ENCODE measurements at places on chromosomes 7 and 10.

DNA sequence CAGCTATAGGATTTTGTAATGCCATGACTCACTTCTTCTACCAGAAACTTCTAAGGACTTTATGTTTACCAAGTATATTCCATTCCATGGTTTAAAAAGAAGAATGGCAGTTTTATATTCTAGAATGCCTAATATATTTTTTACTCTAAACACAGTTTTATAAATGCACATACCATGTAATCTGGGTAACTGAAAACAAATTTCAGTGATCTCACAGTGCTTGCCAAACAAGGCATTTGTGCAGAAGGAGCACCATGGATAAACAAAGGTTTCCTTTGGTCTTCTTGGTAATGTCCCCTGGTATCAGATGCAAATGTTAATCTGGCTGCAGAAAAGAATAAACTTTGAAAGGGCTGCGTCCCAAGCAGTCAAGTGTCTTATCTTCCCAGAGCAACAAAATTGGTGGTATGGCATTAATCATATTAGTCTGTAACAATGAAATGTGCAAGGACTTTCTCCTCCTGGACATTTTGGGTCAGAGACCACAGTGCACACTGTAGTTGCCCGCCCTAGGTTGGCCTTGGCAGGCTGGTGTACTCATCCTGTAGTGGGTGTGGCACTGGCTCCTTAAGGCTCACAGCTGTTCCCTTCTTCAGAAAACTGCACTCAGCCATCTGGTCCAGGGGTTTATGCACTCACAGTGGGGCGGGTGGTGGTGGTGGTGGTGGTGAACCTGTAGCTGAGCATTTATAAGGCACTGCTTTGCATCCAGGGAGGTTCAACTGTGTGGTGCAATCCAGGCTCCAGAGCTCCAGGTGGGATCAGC is 56.7 kb downstream of the LAMB4 start:
- no peak for DNase-seq

DNA sequence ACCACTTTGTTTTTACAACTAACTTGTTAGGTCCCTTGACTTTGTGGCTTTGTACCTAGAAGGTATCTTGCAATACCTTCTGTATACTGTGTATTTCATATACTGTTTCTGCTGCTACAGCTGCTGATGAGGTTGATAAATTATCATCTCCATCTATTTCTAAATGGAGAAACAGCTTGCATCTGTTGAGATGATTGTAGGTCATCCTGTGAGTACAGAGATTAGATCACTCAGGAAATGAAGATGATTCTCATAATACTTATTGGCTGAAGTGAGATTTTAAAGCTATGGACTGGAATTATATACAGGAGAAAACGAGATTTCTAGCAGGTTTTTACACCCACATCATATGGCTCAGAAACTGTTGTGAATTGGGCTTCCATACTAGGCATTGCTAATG is 280.5 kb downstream of the KCND2 start:
- DNase-seq, result no peak

GRCh38 chr7:26073041-26073440 is 79.0 kb upstream of the NFE2L3 start:
- no peak for DNase-seq

- DNase-seq, result no peak
Observed at GRCh38 chr10:47094126-47094525, 182.9 kb downstream of the PTPN20 start.

- DNase-seq, result no peak
Observed at GRCh38 chr7:90869335-90869734, 273.2 kb downstream of the CDK14 start.

- no peak for DNase-seq
Observed at GRCh38 chr7:2482725-2483451, 6.7 kb upstream of the GRIFIN start.

DNA sequence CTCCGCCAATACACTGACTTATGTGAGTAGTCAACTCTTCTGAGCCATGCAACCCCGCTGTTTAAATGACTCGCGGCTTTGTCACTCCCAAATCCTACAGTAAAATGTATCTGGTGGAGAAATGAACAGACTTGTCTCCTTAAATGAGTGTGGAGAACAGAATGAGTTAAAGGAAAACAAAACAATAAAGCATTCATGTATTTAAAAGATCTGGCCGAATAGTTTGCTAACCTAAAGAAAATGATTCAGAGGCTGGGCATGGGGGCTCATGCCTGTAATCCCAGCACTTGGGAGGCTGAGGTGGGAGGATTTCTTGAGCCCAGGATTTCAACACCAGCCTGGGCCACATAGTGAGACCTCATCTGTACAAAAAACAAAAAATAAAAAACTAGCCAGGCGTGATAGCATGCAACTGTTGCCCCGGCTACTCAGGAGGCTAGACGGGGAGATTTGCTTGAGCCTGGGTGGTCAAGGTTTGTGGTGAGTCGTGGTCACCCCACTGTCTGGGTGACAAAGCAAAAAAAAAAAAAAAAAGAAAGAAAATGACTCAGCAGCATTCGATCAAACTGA is 86.5 kb upstream of the PFKP start:
- no peak for DNase-seq

- no peak for DNase-seq
Observed at GRCh38 chr10:28533186-28533564, 257 bp downstream of the WAC start.

DNA sequence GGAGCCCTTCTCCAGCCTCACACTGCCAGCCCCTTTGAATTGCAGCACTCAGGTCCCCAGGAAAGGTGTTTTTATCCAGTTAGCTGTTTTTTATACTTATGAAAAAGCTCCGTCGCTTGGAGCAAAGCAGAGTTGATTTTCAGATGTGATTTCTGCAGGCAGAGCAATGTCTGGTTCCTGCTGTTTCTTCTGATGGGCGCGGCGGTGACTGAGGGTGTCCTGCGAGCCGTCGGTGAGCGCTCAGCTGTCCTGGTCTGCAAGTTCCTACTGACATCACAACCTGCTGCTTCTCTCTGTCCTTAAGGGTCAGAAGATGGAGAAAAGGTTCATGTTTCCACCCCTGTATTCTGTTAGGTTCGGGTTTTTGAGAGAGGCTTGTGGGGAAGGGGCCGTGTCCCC is 109.6 kb upstream of the FAM20C start:
- DNase-seq, result no peak

- DNase-seq, result no peak
Observed at GRCh38 chr10:133084491-133084890, 3.2 kb upstream of the ADGRA1 start.

GRCh38 chr7:78539825-78540224 is 741.3 kb downstream of the PHTF2 start:
- DNase-seq, result no peak

DNA sequence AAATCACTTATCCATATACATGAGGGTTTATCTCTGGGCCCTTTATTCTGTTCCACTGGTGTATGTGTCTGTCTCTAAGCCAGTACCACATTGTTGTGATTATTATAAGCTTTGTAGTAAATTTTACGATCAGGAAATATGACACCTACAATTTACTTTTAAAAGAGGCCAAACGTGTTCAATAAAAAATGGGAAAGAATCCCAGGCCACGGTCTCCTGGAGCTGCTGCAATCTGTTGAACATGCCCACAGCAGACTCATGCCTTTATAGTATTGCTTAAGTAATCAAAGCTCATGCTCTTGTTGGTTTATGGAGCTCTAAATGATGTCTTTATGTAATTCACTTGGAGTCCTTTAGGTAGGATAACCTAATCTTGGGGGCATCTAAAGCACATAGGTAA is 273.0 kb downstream of the ZMYND11 start:
- no peak for DNase-seq

- no peak for DNase-seq
Observed at GRCh38 chr7:151511946-151512345, 7.7 kb downstream of the RHEB start.

DNA sequence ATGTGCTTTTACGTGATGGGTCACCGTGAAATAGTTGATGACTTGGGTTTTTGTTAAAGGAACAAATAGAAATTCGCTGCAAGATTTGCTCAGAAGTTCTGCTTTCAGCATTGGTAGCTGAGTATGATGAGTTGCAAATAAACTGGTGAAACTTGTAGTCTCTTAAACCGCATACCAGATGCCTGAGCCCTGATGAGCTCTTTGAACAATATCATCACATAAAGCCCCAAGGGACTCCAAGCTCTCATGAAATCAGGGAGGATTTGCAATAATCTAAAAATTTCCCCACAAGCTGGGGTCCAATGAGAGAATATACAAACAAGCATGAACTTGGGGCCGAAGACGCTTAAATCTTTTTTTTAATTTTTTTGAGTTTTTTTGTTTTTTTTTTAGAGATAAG is 312.4 kb downstream of the CALN1 start:
- no peak for DNase-seq

- no peak for DNase-seq
Observed at GRCh38 chr10:131141207-131141606, 170.3 kb downstream of the TCERG1L start.

DNA sequence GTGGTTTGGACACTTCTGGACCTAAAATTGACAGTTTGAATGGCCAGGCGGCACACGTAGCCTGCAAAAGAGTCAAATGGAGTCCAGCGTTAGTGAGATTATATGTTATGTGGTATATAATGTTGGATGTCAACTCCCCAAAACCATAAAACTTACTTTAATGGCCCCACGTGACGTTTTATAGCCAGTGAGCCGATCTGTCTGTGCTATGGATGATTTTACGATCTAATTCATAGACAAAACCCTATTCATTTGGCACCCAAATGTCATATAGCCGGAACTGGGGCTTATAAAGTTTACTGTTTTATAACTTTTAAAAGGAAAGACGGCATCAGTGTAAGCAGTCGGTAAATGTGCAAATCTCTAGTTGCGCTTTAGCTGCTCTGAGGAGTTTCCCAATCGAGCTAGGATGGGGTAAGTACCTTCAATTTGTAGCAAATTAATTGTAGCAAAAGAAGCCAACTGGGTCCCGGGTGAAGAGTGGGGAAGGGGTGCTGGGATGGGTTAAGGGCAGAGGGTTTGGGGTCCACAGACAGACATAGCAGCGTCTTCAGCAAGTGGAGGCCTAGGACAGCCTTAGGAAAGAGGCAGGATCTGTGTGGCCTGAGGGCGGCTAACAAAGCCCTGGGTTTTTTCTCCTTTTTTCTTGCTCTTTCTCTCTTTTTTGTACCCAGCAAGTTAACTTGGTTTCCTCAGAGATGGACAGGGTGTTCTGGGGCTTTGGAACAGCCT is 3.2 kb downstream of the HOXA5 start:
- no peak for DNase-seq

DNA sequence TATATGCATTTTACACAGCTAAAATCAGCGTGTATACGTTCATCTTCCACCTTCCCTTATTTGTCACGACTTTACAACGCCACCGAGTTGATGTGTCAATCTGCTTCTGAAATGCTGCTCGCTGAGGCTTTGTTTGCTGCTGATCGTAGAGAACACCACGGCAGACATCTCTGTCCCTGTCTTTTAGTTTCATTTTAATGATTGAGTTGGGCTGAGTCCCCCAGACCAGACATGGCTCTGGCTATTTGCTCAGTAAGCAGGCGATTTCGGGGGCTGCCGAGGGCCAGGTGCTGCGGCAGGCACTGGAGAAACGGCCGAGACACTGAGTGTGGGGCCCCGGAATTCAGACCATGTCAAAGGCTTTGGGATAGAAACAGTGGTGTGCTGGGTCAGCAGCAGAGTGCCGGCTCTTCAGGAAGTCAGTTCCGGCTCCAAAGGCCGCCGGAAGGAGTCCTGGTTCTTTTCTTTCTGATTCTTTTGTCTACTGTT is 5.0 kb downstream of the LRRC27 start:
- DNase-seq, result no peak
